ENCODE measurements at places on chromosomes 1 and 21. TPM values are rescaled to one million over a fixed set of nuclear protein-coding genes. Genes with fewer than 3 reads are reported as not detected.

FAM177B gene
- not detected for total RNA-seq

NOS1AP gene
- total RNA-seq: not detected

GPR37L1 gene
- not detected for total RNA-seq

CDCA8 gene
- 48.3 TPM for total RNA-seq

TNN gene
- total RNA-seq: not detected

AKR7A2 gene
- 128 TPM for total RNA-seq

CHI3L2 gene
- total RNA-seq: 2.6 TPM

TMEM269 gene
- total RNA-seq: not detected

HCRTR1 gene
- not detected for total RNA-seq

S100A3 gene
- 15.3 TPM for total RNA-seq

CD1E gene
- not detected for total RNA-seq

CCDC27 gene
- not detected for total RNA-seq

PTPN7 gene
- total RNA-seq: not detected

LCE2A gene
- total RNA-seq: not detected

CDK18 gene
- under 0.01 TPM for total RNA-seq

PSEN2 gene
- total RNA-seq: 13.3 TPM

KLHL20 gene
- 16.3 TPM for total RNA-seq

Measured in RPMI7951 (cell line).